ENCODE measurements at places on chromosomes 16 and 17.

DNA sequence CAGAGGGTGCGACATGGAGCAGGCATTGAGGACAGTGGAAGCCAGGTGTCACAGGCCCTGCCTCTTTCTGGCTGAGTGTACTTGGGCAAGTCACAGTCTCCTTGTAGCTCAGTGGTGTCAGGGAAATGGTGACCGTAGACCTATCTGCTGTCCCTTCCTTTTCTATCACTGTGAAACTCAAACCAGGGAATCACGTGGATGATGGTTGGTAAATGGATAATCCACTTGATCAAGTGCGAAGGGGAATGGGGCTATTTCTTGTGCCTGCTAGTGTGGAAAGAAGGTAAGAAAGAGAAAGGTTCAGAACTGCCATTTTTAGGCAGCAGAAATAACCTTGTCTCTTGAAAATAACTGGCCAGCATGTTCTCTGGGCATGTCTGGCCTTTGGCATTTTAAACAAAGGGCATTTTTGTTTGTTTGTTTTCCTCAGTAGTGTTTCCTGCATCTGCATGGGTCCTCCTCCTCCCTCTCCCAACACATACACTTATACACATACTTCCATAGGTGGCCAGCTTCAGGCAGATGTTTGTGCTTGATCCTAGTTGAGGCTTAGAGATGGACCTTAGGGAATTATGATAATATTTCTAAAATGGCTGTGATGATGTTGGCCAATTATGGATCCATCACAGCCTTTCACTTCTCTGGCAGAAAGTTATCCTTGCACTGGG is 7.1 kb downstream of the TBX4 start:
- DNase-seq, result no peak

DNA sequence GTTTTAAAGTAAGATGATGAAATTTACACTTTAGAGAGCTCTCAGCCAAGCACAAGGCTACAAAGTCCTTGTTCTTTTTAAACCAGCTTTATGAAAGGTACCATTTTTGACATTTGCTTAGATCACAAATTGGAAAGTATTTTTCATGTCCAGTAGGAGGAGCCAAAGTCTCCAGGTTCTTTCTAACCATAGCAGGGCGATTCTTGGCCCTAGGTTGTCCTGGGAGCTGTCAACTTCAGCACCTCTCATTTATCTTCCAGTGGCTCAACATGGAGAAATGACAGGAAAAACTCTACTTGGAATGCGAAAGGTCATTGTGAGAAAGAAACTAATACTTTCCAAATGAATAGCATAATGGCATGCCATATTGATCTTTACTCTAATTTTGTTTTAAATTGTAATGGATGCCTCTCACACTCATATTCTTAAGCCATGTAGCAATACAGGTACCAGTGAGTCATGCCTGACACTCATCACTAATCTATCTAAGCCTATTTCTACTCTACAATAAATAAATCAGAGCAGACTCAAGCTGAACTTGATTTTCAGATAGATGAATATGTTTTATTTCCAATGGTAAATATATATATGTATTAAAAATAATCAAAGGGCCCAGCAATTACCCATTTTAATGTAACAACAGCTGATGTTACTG is 919.1 kb upstream of the EEF2KMT start:
- peak; percentile 65 for DNase-seq

GRCh38 chr17:10099051-10099571 is 99.3 kb downstream of the GAS7 start:
- peak; percentile 62 for DNase-seq

DNA sequence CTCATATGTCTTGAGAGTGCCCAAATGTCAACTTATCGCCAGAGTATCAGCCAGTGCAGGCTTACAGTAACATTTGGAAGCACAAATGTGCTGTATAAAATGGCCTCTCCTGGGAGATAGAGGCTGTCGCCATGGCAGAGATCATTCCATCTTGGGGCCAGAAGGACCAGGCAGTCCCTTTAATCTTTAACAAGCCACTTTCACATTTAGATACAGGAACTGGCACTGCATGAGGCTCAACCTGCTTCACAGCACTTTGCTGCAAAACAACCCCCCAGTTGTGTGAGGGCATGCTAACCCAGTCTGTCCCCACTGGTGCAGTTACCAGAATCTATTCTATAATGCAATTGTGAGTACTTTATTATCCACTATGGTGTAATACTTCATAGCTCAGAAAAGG is 4.7 kb upstream of the RFFL start:
- no peak for DNase-seq

DNA sequence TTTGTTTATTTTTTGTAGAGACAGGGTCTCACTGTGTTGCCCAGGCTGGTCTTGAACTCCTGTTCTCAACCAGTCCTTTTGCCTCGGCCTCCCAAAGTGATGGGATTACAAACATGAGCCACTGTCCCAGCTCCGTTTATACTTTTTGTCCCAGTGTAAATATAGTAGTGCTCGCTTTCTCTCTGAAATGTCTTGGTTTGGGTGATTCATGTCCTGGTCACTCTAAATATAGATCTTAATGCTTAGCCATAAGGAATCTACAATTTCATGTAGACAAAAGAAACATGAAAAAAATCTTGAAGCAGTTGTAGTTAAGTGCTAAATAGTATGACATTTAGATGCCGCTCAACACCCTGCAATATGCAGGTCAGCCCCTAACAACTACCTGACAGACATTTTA is 126.9 kb downstream of the KATNIP start:
- no peak for DNase-seq

DNA sequence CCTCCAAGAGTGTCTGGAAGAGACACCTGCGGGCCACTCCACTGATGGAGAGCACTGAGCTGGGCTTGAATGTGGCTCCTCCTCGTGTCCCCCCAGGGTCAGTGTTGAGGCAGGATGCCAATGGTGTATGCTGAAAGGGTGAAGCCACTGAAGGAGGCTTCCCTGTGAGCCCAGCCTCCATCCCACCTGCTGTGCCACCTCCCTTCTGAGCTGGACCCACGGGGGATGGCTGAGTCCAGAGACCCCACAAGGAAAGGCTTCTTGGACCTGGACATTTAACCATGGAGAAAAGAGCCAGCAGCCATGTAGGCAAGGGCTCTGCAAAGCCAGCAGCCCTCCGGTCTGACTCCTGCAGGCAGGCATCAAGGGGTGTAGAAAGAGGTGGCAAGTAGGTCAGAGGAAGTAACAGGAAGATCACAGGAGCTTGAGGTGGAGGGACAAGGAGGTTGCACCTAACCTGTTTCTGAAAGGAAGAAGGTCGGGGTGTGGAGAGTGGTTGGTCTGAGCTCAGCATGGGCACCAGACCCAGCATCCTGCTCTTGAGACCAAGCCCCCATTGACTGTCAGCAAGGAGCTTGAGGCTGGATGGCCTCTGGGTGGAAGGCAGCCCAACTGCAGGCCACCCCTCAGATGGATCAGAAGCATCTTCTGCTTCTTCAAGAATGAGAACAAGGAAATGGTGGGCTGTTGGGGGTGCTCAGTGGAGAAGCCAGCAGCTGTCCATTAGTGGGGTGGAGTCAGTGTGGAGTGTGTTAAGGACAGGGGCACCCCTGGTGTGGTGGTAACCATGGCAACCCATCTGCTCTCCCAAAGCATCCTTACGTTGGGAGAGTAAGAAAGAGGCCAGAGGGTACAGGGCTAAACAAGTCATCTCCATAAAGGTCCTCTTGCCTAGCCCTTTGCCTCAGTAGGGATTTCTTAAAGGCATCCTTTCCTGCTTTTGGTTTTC is 80.7 kb downstream of the PLD6 start:
- DNase-seq, result peak; percentile 14

DNA sequence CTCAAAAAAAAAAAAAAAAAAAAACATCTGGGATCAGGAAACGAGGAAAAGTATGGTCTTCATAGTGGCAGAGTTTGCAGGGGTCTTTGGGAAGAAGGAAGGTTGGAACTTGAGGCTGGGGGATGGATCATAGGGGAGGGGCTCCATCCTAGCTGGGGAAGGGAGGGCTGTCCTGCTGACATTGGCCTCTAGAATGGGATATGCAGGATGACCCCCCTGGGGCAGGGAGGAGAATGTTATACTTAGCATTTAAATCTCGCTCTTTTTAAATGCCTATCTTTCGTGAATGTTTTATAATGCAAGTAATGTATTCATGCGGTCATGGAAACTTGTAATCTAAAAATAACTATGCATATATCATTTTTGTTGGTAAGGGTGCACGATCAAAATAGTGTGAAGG is 33.2 kb downstream of the TMEM235 start:
- no peak for DNase-seq

DNA sequence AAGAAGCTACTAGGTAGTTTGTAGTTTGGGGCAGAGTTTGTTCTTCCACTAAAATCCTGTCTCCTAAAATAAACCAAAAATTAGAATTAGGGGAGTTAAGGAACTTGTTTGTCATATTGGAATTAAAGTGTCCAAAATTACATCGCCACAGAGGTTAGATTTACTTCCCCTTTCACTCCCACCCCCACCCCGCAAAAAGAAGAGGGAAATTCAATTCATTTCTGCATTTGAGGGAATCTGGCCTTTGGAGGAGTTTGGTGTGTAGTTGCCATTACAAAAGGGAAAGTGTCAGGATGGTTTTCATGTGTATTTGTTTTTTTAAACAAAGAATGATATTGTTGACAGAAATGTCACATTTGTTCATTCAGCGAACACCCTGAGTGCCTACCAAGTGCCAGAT is 5.8 kb downstream of the TMEM97 start:
- no peak for DNase-seq

- no peak for DNase-seq
Observed at GRCh38 chr16:76157629-76158028, 119.6 kb upstream of the CNTNAP4 start.

- DNase-seq, result peak; percentile 57
Observed at GRCh38 chr16:30041841-30042240, 10.8 kb upstream of the TLCD3B start.

DNA sequence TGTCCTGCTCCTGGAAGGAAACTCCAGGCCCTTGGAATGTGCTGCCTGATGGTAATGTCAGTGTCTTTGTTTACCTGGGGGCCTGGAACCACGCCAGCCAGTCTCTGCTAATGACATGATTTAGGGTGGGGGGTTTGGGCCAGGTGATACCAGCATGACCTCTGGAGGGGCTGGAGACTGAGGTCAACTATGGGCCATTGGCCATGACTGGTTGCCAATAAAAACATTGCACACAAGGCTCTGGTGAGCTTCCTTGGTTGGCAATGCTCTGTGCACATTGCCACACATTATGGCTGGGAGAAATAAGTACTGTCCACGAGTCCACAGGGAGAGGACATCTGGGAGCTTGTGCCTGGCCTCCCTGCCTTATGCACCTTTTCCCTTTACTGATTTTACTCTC is 52.5 kb downstream of the LITAF start:
- no peak for DNase-seq

DNA sequence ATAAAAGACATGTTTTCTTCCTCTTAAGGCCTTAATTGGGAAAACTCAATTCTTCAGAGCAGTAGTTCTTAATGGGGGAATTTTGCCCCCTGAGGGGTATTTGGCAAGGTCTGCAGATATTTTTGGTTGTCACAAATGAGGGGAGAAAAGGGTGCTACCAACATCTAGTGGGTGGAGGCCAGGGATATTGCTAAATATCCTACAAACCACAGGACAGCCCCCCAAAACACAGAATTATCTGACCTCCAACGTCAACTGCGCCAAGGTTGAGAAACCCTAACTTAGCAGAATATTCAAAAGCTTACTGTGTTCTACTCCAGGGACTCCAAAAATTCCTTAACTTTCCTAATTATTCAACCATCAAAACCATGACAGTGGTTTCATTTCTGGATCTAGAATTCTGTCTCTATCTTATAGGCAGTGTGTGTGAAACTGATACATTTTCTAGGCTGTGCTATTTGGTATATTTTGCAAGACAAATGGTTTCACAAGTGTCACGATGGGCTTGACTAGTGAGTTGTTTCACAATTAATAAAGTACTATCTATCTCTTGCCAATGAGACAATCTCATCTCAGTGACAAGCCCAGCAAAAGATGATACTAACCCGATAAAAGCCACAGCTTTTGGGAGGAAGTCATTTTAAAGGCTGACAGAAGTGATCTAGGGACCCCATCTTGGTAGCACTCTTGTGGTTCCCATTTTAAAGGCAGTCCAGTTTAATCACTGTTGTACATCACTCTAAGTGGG is 14.7 kb downstream of the TXNDC11 start:
- DNase-seq, result no peak
